ENCODE measurements at places on chromosomes 1 and 21.

- DNase-seq: no peak
These were observed 76.6 kb downstream of the NOS1AP start for GRCh38 chr1:162145966-162146696.

DNA sequence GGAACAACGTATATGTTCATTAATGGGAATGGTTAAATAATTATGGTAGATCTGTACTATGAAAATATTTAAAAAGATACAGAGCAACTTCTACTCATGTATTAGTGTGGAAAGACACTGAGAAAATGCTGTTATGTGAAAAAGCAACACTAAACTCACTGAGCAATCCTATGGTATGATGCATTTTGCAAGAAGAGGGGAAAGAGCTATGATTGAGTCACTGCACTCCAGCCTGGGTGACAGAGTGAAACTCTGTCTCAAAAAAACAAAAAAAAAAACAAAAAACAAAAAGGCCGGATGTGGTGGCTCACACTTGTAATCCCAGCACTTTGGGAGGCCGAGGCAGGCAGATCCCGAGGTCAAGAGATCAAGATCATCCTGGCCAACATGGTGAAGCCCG, 44.4 kb downstream of the ATP5PO start:
- no peak for DNase-seq

GRCh38 chr21:45932922-45933502, 48.6 kb upstream of the COL6A1 start:
- DNase-seq: no peak

- DNase-seq: no peak
These were observed 20.6 kb downstream of the SPOCD1 start for GRCh38 chr1:31795096-31795675.

- no peak for DNase-seq
These were observed 182.4 kb downstream of the MIS18A start for GRCh38 chr21:32096411-32096810.

- no peak for DNase-seq
These were observed 5.0 kb downstream of the PEX10 start for GRCh38 chr1:2407166-2407990.

DNA sequence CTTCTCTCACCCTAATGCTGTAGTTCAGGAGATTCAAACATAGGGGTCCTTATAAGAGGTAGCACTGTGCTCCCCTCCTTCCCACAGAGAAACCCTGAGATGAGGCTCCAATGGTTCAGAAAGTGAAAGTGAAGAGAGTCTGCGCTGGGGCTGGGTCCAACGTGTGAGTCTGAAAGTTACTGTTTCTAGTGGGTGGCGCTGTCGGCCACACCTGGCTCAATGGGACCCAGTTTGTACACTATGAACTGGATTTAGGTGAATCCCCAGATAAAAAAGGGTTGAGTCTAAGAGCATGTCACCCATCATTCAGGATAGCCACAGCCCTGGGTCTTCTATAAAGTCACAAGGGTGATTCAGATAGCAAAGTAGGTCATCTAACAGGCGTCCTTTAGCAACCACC, 2.8 kb downstream of the SMCP start:
- no peak for DNase-seq

GRCh38 chr1:171941920-171942319, 100.6 kb downstream of the DNM3 start:
- DNase-seq: no peak

GRCh38 chr1:189192741-189193520, 1284.7 kb downstream of the BRINP3 start:
- no peak for DNase-seq

DNA sequence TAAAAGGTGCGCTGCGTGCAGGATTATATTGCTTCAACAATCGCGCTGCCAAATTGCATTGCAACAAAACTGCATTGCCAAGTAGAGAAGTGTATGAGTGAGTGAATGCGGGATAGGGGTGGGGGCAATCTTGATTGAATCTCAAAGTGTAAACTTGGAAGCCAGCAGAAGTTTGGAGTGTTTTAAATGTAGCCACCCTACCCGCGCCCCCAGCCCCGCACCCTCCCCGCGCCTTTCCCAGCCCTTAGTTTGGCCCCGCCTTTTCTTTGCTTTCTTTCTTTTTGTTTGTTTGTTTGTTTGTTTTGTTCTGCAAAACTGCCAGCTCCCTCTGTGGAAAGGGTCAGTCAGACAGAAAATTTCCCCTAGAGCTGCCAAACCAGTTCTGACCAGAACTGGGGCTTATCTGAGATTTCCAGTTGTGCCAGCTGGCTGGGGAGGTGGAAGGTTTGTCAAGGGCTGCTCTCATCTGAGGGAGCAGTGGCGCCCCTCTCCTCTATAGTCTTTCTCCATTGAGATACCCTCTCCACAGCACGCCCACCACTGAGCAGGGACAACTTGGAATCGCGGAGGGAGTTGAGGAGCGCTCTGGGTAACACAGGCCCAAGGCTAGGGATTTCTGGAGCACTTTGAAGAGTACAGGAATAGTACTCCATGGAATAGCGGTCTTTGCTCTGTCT, 666 bp upstream of the BEND5 start:
- DNase-seq: no peak

DNA sequence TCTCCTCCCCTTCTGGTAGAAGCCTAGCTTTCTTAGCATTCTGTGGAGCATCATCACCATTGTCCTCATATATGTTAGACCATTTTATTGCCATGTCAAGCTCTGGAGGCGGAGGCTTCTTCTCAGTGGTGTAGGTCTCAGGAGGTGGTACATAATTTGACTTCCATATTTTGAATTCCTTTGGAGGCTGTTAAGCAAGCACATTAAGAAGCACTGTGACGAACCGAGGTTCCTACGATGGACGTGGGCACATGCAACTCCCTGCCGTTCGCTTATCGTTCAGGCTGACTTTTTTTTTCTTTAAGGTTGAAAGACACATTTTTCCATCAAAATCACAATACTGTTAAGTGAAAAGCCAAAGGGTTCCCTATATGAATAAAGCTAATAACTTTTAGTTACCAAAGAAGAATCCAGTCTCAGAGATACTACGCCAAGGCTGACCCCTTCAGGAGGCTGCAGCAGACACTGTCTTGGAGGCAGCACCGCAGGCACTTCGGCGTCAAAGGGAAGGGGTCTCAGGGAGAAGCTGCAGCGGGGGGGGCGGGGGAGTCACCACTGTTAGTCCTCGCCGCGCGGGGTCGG, 835 bp downstream of the C1orf52 start:
- DNase-seq: no peak

Measured in HS-27A (cell line).